Activated T-helper 1 cell treated with Interleukin-2 at 50 U/mL for 16 hours (primary cell): ENCODE measurements at places on chromosomes 3 and 15.

- no peak for DNase-seq
These were observed 66.5 kb upstream of the SH3GL3 start for GRCh38 chr15:83380682-83381081.

DNA sequence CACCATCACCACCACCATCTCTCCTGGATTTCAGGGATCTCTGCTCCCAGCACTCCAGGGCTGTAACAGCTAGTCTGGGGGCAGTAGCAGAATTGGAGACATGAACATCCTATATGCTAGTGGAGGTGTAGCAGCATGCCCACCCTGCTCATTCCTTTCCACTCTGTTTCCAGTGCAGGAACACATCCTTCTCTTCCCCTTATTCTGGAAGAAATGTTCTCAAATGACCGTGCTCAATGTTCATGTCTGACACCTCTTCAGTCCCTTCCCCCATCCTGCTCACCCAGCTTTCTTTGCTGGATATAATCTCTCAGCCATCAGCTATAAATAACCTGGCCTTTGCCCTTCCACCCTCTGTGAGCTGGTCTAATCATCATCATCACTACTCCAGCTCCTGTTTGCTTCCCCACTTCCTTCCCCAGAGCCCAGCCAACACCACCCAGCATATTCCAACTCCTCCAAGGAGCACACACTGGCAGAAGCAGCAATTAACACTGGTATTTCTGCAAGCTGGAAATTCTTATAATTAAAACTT is 31.1 kb downstream of the DCLK3 start:
- no peak for DNase-seq

GRCh38 chr3:99482191-99482590 is 156.2 kb upstream of the COL8A1 start:
- no peak for DNase-seq

- no peak for DNase-seq
These were observed 85.5 kb downstream of the FOXP1 start for GRCh38 chr3:71497971-71498444.
